ENCODE measurements at places on chromosomes 16 and 17. TPM values are rescaled to one million over a fixed set of nuclear protein-coding genes. Genes with fewer than 3 reads are reported as not detected.

The CES5A gene
- total RNA-seq: not detected

The SLC9A5 gene
- 1.7 TPM for total RNA-seq

The UNC45B gene
- total RNA-seq: not detected

The PRSS8 gene
- total RNA-seq: 0.15 TPM

The FZD2 gene
- total RNA-seq: 35.4 TPM

The TBC1D26 gene
- 0.05 TPM for total RNA-seq

The TNFRSF17 gene
- not detected for total RNA-seq

The ZP2 gene
- total RNA-seq: not detected

The ZNF768 gene
- 68.3 TPM for total RNA-seq

The SLC16A5 gene
- total RNA-seq: 46.6 TPM

The IKZF3 gene
- total RNA-seq: 0.59 TPM

The RAB37 gene
- total RNA-seq: 1.5 TPM

The HEATR9 gene
- total RNA-seq: not detected

The AATK gene
- 3.7 TPM for total RNA-seq

The CD7 gene
- total RNA-seq: 0.77 TPM

The RUNDC3A gene
- 3.6 TPM for total RNA-seq

The KRTAP4-6 gene
- total RNA-seq: not detected

The NUPR1 gene
- 79.7 TPM for total RNA-seq

The FAAP100 gene
- total RNA-seq: 265 TPM

The ARHGAP23 gene
- total RNA-seq: 33.0 TPM

Measured in Panc1 (cell line).